ENCODE measurements at places on chromosomes 7 and 10. TPM values are rescaled to one million over a fixed set of nuclear protein-coding genes. Genes with fewer than 3 reads are reported as not detected.

GRCh38 chr7:82081644-82082224, 311.9 kb upstream of the HGF start:
- no peak for DNase-seq

DNA sequence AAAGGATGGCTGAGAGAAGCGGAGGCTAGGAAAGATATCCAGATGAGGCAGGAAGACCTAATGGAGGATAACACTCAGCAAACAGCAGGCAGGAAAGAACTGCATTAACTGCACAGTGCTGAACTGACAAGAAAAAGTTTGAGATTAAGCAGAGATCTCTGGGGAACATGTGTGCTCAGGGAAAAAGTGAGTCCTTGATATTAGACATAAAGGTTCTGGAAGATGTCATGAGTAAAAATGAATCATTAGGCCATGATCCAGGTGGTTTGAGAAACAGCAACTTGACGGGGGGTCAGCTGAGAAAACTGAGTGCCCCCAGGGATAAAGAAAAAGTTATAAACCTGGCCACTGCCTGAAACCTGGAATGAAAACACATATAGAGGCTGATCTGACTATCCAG, 27.3 kb upstream of the ANK3 start:
- no peak for DNase-seq

DNA sequence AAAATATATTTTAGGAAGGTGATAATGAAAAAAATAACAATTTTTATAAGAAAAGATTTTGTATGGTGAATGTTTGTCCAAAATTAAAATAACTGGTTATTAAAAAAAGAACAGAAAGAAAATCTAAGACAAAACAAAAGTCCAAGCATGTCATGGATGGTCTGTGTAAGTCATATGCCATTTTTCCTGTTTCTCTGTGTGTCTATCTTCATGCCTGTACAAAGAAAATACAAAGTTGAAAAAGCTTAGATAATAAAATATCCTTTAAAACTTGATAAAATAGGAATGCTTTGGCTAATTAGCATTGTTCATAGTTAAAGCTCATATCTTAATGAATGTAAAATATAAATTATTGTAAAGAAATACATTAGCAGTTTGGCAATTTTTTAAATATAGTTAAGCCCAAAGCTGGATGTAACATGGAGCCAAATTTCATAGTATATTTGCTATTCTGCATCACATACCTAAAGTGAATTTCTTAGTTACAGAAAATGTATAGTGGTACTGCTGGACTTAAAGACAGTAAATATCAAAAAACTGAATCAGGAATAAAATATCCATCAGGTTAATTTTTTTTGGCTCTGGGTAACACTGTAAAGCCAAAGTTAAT, 661.1 kb downstream of the PCDH15 start:
- DNase-seq, result no peak

- no peak for DNase-seq
Measured at GRCh38 chr7:29330136-29330535, 135.6 kb downstream of the CHN2 start.

DNA sequence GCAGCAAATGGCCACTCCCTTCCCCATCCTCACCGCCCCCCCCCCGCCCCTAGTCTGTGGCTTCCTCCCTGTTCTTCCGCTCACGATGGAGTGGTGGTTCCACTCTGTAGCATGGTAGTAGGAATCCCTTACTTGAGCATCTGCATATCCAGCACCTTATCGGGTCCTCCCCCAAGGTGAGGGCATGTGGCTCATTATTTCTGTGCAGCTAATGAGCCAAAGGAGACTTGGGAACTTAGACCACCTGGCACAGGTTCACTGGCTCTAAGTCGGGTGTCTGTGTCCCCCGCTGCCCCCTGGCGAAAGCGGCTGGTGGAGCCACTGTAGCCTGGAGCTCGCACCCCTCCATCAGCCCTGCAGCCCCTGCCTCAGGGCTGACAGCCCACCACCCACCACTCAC, 22.8 kb upstream of the GPR26 start:
- no peak for DNase-seq

DNA sequence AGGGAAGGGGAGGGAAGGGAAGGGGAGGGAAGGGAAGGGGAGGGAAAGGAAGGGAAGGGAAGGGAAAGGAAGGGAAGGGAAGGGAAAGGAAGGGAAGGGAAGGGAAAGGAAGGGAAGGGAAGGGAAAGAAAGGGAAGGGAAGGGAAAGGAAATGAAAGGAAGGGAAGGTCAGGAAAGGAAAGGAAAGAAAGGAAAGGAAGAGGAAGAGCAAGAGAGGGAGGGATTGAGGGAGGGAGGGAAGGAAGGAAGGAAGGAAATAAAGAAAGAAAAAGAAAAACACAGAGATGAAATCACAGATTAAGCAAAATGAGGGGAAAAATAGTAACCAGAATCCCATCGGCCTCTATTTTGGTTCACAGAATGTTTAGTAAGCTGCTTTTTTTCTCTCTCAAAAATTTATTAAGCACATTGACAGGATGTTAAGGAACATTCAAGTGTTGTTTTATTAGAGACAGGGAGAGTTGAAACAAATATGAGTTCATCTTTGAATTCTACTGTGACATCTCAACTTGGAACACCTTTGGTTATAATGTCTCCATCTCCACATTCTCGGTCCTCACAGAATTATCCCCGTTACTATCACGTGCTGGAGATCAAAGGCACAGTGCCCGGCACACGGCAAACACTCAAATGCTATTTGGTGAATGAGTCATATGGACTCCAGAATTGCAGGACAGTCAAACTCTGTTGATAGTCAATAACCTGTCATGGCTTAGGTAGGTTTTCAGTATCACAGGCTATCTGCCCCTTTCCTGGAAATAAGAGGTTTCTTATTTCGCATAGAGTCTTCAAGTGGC, 52.4 kb downstream of the ABCB1 start:
- DNase-seq, result no peak

DNA sequence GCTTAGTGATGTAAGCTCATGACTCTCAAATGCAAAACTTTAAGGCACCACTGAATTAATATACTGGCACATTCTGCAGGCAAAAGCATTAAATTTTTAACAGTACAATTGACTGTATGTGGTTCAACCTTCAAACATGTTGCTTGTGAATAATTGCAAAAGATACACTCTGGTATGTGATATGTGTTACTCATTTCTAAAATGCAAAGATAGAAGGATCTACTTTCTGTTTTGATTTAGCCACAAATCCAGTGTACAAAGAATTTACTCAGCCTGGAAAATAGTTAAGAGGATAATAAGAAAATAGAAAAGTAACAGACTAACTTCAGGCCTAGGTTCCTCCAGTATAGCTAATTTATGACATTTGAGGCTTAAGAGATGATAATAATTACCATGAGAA, 66.6 kb upstream of the NOBOX start:
- DNase-seq, result no peak

GRCh38 chr7:17486835-17487234, 188.4 kb downstream of the AHR start:
- DNase-seq, result no peak

- DNase-seq, result no peak
Measured at GRCh38 chr10:16441173-16441840, 4.5 kb downstream of the PTER start.

- no peak for DNase-seq
Measured at GRCh38 chr7:117133125-117133524, 179.8 kb downstream of the ST7 start.

The GPR26 gene
- total RNA-seq, result not detected

The ANKMY2 gene
- total RNA-seq, result 46.8 TPM

The LRRTM3 gene
- total RNA-seq, result not detected

The MBL2 gene
- total RNA-seq, result not detected

All from H4 (cell line).